ENCODE measurements at places on chromosomes 13 and 19. TPM values are rescaled to one million over a fixed set of nuclear protein-coding genes. Genes with fewer than 3 reads are reported as not detected.

ZNF443 gene
- 5.8 TPM for total RNA-seq

DNA sequence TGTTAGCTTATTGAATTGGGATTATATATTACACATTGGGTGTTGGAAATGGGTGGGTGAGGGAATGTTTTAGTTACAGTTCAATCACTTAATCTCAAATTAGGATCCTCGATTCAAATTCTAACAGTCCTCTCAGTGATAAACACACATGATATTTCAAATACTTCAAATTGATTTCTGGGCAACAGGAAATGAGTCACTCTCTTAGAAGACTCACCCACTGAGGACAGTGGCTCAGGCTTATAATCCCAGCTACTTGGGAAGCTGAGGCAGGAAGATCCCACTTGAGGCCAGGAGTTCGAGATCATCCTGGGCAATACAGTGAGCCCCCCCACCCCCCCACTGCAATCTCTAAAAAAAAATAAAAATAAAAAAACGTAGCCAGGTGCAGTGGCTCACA lies 435.3 kb downstream of the KLF12 start:
- no peak for DNase-seq

RNF225 gene
- 7.0 TPM for total RNA-seq

SIGLECL1 gene
- 1.6 TPM for total RNA-seq
